Activated CD8-positive, alpha-beta memory T cell treated with anti-CD3 and anti-CD28 coated beads for 24 hours (primary cell): ENCODE measurements at places on chromosomes 7 and 10.

DNA sequence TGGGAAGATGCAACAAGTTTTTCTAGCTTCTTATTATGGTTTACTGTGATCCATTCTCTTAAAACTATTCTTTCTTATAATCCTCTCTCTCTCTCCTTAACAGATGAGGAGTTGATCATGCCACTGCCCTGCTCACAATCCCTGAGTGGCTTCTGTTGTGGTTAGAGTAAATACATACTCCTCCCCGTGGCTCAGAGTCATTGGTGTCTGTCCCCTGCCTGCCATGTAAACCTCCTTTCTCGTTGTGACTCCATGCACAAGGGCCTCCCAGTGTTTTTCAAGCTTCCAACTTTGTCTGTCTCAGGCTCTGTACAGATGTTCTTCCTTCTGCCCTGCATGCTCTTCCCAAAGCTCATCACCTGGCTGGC, 20.4 kb downstream of the CCNY start:
- DNase-seq: no peak

GRCh38 chr10:130777507-130778165, 533.9 kb downstream of the TCERG1L start:
- no peak for DNase-seq

DNA sequence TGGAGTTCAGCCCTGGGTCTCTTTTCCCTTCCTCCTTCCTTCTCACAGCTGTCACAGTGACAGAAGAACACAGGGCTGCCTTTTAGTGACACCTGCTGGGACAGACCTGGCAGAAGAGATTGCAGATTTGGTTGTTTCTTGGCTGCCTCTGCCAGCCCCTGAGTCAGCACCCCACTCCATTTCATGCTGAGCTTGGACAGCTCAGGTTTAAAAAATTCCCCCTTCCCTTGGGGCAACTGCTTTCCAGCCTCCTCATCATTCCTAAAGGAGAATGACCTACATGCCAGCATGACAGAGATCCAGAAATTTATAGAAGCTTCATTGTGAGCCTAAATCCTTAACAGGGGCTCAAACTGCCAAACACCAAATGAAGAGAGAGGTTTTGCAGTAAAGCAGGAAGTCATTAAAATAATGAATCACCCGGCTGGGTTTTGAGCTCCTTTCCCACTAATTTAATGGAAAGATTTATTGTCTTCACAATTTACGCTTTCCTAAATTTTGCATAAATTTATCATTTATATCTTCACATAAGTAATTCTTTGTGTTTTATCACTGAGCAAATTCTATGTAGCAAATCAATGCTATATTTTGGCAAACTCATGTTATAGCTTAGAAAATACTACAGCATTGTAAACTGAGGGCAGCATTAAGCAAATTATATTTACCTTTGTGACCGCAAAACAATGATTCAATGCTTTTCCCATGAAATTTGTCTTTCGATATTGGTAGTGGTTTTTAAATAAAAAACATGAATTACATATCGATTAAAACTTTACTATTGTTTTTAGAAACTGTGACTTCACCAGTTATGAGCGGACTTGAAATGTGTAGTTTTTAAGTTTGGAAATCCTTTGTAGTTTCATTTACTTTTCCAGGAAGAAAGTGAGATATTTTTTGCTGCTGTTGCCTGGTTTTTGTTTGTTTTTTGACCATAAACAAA, 399.5 kb upstream of the ANKRD30A start:
- no peak for DNase-seq

DNA sequence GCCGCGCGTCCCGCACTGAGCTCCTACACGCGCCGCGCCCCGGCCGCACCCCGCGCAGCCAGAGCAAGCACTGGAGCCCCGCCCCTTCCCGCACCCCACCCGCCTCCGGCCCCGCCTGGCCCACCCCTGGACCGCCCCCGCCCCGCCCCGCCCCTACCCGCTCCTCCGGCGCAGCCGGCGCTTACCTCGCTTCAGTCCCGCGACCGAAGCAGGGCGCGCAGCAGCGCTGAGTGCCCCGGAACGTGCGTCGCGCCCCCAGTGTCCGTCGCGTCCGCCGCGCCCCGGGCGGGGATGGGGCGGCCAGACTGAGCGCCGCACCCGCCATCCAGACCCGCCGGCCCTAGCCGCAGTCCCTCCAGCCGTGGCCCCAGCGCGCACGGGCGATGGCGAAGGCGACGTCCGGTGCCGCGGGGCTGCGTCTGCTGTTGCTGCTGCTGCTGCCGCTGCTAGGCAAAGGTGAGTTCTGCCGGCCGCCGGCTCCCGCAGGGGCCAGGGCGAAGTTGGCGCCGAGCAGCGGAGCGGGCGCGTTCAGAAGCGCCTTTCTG, at the start of gene RET:
Gene RET, plus strand, starts transcription at position 194 of the 545 bp plus-strand sequence. Its CDS starts 190 bp downstream, at position 384.
- DNase-seq: no peak

DNA sequence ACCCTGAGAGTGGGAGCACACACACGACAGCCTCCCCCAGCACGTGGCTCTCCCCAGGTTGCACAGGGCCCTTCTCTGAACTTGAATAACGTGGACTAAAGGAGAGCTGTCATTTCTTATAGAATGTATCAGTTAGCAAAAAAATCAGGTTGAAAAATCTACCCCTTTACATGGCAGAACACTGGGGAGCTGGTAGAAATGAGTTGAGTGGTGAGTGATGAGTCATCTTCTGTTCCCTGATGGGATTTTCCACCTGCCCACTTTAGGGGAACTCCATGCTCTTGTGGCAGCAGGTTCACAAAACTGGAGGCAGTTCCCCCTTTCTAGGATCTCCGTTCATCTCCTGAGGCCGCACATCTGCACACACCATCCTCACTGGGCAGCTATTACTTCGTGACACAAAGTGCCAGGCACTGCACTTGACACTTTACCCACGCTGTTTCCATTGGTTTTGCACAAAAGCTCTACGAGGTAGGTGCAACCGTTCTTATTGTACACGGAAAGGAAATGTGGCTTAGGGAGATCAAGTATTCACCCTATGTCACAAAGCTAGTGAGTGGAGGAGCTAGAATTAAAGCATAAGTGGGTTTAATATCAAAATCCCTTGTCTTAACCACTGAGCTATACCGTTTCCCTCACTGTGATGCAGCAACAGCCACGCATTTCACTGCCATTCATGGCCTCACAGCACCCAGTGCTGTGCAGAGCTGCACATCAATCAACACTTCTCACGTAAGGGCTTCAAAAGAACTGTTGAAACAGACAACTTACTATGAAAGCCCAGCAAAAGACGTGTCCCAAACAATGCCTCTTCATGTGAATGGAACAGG, 80.2 kb downstream of the RNF216 start:
- DNase-seq: peak; percentile 83

DNA sequence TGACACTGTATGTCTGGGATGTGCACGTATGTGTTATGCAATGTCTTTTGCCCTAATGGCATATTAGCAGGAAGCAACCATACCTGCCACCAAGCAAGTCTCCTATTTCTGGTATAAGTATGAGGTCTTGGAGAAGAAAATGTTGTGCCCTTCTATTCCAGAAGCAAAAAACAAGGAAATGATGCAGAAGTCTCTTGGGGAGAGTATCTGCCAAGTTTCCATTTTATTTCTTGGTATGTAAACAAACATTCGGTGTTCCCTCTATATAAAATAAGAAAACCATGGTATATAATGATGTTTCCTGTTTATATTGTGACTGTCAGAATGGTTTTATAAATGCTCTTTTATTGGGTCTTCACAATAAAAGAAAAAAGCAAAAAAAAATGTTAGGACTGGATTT, 19.3 kb upstream of the MYO3A start:
- no peak for DNase-seq

DNA sequence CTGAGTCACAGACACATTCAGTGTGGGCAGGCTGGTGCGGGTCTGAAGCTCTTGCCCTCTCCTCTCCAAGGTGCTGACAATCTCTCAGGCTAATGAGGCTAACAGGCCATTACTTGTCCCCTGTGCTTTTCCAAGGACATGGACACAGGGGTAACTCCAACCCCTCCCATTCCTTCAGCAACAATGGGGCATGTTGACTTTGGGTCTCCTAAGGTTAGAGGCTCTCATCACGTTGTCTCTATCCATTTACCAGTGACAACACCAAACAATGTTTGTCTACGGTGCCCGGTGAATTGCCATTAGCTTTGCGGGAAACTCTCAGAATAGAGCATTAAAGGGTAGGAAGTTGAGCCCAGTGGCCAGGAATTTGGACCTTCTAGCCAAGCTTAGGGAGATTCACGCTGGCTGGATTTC, 101.6 kb upstream of the TNS3 start:
- DNase-seq: no peak

GRCh38 chr10:36254199-36254598, 612.1 kb upstream of the FZD8 start:
- DNase-seq: no peak

DNA sequence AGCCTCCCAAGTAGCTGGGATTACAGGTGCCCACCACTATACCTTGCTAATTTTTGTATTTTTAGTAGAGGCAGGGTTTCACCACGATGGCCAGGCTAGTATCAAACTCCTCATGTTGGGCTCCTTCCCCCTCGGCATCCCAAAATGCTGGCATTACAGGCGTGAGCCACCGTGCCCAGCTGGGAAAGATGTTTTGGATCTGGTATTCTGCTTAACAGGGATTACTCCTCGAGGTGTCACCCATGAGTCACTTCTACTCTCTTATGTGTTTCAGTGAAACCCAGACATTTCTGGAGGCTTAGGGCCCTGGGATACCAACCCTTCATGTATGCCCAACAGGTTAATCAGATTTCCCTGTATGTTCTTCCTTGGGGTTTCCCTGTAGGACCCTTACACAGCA, 11.8 kb upstream of the OPN4 start:
- DNase-seq: peak; percentile 46

GRCh38 chr7:100099452-100099851, 1.7 kb downstream of the MCM7 start:
- DNase-seq: no peak

GRCh38 chr10:75864717-75865116, 433.3 kb downstream of the LRMDA start:
- no peak for DNase-seq

GRCh38 chr10:27474741-27475140, 29.4 kb upstream of the RAB18 start:
- no peak for DNase-seq

DNA sequence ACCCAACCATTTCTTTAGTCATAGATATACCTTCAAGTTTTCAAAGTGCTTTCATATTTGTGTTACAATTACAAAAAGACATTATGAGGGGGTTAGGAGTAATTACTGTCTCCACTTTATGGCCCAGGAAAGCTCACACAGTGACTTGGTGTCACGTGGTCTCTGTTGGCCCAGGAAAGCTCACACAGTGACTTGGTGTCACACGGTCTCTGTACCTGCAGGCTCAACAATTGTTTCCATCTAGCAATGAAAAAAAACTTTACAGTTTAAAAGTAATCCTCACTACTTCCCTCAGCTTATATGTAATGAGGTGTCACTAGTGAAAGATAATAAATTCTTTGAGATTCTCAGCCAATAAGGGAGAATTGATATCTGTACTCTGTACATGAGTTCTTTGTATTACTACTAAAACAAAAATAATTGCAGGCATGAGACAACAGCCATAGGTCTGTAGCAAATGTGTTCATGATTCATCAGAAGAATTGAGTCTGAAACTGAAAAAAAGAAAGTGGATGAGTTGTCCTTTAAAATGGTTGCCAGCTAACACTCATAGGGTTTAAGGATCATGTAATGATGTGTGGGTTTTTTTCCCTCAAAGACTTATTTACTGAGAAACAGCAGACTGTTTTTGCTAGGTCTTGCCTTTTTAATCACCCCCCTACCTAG, 10.9 kb downstream of the OGDH start:
- DNase-seq: no peak

GRCh38 chr7:28625432-28625831, 213.1 kb downstream of the CREB5 start:
- DNase-seq: no peak

- no peak for DNase-seq
Observed at GRCh38 chr10:104406715-104407650, 53.4 kb downstream of the CFAP58 start.

GRCh38 chr7:2927592-2927991, 83.5 kb upstream of the GNA12 start:
- no peak for DNase-seq

GRCh38 chr10:17001961-17002749, 127.5 kb downstream of the CUBN start:
- no peak for DNase-seq

DNA sequence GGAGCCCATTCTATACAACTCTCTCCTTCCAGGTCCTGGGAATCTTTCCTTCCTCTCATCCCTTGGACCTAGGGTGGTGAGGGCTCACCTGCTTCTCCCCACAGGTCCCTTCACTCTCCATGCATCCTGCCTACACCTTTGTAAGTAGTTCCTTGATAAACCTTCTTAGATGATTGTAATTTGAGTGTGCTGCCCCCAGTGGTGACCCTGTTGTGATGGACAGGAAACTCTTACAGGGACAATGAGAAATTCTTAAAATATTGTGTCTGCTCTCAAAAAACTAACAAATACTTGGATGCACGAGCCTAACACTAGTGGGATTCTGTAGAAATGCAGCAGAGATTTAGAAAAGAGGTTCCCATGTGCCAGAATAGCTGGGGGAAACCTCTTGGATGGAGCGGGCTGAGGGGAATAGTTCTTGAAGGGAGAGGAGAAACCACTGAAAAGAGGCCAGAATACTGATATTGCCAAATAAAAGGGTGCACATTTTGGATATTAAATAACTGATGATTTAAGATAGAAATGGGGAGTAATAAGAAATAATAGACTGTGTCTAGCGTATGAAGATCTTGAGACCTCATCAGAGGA, 6.7 kb upstream of the PAXIP1 start:
- DNase-seq: no peak

DNA sequence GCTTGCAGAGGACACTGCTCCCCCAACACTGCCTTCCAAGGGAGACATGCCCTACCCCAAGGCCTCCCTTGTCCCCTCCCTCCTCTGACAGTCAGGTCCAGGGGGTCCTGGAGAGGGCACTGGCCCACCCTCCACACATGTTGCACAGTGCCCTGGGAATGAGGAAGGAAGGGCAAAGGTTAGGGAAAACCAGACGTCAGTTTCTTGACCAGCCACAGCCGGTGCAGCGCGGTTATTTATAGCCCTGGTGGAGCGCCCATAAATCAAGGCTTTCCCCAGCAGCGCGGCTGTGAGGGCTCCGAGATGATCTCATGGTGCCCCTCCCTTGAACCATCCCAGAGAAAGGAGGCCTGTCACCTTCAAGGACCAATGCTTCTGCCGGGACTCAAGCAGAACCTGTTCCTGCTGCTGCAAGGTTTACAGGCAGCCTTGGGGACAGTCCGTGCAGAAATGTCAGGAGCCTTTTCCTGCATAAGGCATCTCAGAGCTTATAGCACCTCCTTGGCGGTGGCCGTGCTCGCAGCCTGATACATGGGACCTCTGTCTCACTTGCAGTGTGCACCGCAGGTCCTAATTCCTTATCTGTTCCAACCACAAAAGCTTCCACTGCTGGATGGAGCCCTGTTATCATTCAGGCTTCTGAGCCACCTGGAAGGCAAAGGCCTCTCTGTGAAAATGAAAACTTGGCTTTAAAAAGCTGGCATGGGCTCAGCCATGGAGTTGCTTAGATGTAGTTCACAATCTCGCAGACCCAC, 127.3 kb downstream of the LHPP start:
- no peak for DNase-seq

- DNase-seq: no peak
Observed at GRCh38 chr10:78634389-78634815, 434.4 kb upstream of the ZMIZ1 start.

- no peak for DNase-seq
Observed at GRCh38 chr10:1178506-1178905, 122.3 kb downstream of the WDR37 start.

GRCh38 chr7:24216576-24217125, 67.3 kb upstream of the NPY start:
- DNase-seq: no peak

- peak; percentile 84 for DNase-seq
Observed at GRCh38 chr10:6136215-6137201, 47.7 kb downstream of the RBM17 start.

- no peak for DNase-seq
Observed at GRCh38 chr7:122686360-122686878, 12.5 kb downstream of the RNF133 start.

- DNase-seq: no peak
Observed at GRCh38 chr7:50329775-50330174, 25.3 kb downstream of the IKZF1 start.
